ENCODE measurements at places on chromosomes 3 and 15. TPM values are rescaled to one million over a fixed set of nuclear protein-coding genes. Genes with fewer than 3 reads are reported as not detected.

- no peak for DNase-seq
Observed at GRCh38 chr3:64081235-64081630, 57.9 kb upstream of the PSMD6 start.

GRCh38 chr3:177348974-177349373 is 151.7 kb upstream of the TBL1XR1 start:
- no peak for DNase-seq

DNA sequence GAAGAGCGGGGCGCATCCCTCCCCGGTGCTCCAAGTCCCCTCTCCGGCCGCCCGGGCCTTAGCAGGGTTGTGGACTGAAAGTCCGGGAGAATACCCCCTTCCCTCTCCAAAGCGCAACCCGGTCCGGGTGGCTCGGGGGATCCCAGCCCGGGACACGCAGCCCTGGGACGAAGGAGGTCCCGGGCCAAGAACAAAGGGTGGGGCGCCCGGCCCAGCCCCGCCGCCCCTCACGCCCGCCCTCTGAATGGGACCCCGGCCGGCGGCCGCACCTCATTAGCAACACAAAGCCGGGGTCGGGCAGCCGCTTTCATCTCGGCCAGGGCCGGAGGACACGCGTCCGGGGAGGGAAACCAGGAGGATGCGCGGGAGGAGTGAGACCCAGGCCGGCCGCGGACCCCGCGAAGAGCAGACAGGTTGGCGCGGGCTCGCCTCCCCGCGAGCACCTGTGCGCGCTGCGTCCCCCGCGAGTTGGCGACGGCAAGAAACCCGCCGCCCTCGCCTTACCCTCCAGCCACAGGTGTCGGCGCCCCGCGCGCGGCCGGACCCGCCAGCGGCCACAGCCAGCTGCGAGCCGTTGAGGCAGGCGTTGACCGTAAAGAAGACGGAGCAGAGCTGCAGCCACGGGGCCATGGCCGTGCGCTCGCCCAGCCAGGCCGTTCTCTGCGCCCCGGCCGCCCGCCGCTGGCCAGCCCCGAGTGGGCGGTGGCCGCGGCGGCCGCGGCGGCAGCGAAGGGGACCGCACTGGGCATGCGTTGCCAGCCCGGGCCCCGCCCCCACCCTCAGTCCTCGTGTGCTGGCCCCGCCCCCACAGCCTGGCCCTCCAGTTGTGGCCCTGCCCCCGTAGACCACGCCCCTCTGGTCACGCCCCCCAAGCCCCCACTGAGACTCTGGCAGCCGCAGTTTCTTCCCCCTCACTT is at the start of gene IL17RD:
Gene IL17RD (minus strand): TSS at position 697 of the 917 bp plus-strand sequence. CDS start 67 bp downstream, at position 630.
- DNase-seq: peak; percentile 89

- no peak for DNase-seq
Observed at GRCh38 chr3:131714585-131715220, 211.9 kb upstream of the MRPL3 start.

DNA sequence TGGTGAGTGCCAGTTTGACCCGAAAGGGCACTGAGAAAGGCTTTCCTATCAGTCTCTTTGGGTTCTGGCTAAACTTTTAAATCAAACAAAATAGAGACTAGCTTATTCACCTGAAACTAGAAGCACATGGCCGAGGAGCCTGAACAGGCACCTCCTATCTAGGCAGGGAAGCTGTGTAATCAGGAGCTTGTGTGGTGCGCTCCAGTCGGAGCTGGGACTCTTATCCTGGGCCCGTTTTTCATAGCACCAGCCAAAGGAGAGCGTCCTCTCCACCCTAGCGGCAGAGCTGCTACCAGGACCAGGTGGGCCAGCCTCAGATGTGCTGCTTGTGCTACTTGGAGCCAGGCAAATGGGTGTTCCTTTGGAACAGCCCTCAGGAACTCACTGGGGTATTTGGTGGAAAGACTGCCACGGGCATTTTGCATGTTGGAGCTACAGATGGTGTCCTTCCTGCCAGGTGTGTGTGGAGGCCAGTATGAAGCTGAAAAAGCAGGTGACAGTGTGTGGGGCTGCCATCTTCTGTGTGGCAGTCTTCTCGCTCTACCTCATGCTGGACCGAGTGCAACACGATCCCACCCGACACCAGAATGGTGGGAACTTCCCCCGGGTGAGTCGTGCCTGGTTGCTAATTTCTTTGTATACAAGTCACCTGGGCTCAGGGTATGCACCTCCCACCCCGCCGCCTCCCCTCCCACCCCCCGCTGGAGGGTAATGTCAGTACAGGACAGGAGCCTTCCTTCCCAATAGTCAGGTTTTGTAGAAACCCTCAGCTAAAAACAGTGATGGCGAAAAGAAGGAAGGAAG is 833 bp downstream of the MAN2A2 start:
- DNase-seq: no peak

DNA sequence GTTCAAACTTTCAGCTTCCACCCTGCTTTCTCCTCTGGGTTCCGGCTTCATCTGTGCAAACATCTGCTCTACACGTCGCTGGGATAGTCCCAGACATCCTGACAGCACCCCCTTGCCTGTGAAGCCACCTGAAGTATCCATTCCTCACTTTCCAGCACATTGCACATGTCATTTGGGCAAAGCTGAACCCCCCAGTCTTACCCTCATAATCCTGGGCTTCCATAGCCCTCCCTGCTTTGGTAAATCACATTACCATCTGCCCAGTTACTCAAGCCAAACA is 42.5 kb downstream of the STARD5 start:
- DNase-seq: no peak

GRCh38 chr15:77506311-77507142 is 85.8 kb downstream of the HMG20A start:
- no peak for DNase-seq

DNA sequence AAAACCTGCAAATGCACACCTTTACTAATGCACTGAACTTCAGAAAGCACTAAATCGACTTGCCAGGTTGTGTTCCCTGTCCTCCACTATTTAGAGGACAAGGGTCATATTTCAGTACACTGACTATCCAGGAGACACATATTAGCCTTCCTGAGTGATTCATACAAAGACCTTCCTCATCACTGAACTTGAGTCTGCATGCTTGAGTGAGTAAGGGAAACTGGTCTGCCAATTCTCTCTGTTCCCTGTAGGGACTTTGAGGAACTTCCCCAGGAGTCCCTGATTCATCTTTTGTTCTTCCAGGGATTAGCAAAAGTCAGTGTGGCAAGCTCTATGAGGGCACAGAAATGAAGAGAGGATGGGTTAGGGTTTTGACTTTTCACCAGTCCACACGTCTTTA is 565.9 kb downstream of the PDCD6IP start:
- DNase-seq: no peak

The PLOD2 gene
- 80.5 TPM for total RNA-seq

GRCh38 chr3:29319262-29319661 is 38.4 kb downstream of the RBMS3 start:
- no peak for DNase-seq

DNA sequence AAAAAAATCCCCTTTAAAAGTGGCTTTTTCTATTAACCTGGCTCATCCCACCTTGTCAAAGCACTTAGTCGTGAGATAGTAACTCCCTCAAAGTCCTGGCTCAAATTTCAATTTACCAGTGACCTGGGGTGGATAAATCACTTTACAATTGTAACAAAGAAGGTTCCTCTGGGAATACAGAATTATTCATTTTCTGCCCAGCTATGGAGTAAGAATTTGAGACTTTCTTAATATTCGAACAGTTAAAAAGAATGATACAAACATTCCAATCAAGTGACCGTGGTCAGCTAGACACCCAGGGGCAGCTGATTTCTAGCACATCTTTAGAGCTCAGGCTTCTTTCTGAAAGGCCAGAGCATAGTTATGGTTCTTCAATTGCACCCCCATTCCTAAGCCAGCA is 291.0 kb upstream of the TGFBR2 start:
- no peak for DNase-seq

DNA sequence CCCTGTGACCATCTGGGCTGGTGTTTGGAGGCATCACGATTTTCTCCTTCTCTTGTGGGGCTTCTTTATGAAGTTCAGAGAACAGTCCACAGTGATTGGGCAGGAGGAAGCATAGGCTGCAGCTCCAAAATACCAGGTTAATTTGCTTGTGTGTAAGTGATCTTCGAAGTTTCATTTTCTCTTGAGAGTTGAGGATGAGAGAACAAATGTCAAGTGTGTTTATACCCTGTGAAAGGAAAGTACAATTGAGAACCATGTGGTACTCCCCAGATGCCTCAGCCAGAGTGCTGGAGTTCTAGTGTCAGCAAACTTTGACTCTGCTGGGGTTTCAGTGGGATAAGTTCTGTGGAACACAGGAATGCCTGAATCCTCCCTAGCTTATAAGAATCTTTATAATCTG is 357.1 kb upstream of the CFAP20DC start:
- DNase-seq: no peak

DNA sequence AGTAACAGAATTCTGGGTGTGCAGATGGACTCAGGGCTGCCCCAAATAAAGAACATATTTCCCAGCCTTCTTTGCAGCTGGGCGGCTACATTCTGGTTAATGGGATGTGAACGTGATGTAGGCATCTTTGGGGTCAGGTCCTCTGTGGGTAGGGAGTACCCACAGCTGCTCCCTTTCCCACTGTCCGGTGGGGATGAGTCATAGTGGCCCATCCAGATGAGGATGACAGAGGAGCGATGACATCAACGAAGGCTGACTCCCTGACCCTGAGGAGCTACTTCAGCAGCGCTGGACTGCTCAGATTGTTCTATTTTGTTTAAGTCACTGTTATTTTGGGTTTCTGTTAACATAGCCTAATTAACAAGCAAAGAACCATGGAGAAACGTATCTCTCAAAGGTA is 38.0 kb downstream of the SRPRB start:
- peak; percentile 25 for DNase-seq

GRCh38 chr3:66863205-66864111 is 134.6 kb upstream of the KBTBD8 start:
- DNase-seq: no peak

DNA sequence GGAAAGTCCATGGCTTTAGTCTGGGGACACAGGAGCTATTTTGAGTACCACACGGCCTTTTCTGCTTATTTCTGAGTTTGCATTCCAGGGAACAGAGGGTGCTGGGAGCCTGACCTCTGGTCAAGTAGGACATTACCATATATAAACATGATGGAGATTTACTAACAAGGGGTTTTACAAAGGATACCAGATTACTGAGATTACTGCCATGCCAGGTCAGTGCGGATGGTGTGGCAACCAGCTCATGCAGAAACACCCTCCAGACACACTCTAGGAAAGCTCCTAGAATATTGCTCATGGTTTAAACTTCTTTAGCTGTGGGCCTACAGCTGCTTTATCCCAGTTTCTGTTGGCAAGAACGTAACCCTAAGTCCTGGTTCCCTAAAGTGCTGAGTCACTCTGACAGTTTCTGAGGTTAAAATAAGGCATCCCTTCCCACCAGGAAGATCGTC is 54.3 kb upstream of the AGTR1 start:
- no peak for DNase-seq

- no peak for DNase-seq
Observed at GRCh38 chr3:104916971-104917370, 449.7 kb upstream of the ALCAM start.

The NOX5 gene
- not detected for total RNA-seq

DNA sequence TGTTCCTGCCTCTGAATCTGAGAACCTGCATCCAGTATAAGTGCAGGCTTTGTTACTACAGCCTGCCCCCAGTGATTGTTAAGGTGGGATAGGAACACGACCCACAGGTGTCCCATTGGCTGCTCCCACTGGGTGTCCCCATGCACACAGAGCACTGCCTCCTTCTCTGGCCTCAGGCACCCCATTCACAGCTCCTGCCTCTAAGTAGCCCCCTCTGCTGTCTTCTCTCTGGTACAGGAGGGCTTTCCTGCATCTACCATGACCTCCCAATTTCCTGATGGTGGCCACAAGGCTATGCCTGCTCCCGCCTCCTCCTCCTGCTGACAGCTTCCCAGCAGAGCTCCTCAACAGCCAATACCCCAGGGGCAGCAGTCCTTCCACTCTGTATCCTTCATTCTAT is 238.6 kb upstream of the TMC3 start:
- DNase-seq: no peak

The HHLA2 gene
- not detected for total RNA-seq

- no peak for DNase-seq
Observed at GRCh38 chr15:37028625-37029296, 71.6 kb downstream of the MEIS2 start.

- no peak for DNase-seq
Observed at GRCh38 chr3:66256806-66257205, 36.0 kb downstream of the SLC25A26 start.

- DNase-seq: no peak
Observed at GRCh38 chr3:54877730-54878129, 50.1 kb downstream of the LRTM1 start.

The SEMA5B gene
- total RNA-seq: not detected

The TMOD2 gene
- total RNA-seq: 8.7 TPM

The LMAN1L gene
- total RNA-seq: not detected

The NMNAT3 gene
- total RNA-seq: 3.7 TPM

GRCh38 chr15:91593067-91593466 is 260.4 kb upstream of the SLCO3A1 start:
- DNase-seq: peak; percentile 6

The DNAJB8 gene
- total RNA-seq: not detected

DNA sequence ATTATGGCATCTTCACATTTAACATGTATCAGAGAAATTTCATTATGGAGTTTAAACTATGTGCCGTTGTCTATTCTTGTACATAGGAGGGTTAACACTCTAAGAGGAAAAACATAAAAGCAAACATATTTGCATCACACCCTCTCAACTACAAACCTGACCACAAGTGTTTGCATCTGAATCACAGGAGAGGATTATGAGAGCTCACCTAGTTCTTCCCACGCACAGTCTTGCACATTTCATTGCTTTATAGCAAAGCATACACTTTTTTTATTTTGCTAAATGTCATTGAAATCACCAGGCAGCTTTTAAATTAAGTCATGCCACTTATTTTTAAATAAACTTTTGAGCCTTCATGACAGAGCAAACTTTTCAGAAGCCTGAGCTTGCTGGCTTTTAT is 12.5 kb downstream of the TRAT1 start:
- no peak for DNase-seq

DNA sequence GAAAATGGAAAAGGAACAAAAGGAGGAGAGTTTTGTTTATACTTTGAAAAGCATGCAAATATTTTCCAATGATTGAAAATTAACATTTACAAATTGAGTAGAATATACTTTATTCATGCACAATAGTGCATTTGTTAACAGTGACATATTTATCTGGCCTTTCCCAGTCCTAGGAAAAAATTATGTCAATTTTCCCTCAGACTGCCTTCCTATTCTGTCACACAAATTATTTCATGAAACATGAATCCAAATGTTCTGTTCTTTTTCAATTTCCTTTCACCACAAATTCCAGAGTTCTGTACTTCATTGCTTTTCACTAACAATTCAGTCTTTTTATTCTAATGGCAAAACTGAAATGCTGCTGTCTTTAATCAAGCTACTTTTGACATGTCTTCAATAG is 945.1 kb downstream of the ROBO1 start:
- DNase-seq: no peak
